ENCODE measurements at places on chromosomes 3 and 15.

- DNase-seq, result no peak
Observed at GRCh38 chr15:56394909-56395308, 29.7 kb downstream of the TEX9 start.

GRCh38 chr3:6601374-6601773 is 259.5 kb upstream of the GRM7 start:
- DNase-seq, result no peak

- DNase-seq, result no peak
Observed at GRCh38 chr15:51160484-51160883, 65.8 kb upstream of the TNFAIP8L3 start.

DNA sequence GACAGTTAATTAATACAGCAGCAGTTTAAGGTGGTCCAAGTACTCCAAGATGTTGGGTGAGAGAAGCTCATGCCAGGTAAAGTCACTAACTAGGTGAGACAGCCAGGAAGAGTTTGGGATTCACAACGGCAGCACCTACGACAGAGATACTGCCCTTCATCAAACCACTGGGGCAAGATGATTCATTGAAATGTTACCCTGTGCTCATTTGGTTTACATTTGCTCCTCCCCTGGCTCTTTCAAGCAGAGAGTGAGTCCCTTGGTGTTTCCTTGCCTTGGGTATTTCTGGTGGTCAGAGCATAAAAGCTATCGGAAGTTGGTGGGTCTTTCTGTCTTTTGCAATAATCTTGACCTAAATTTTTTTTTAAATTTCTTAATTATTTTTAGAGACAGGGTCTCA is 19.9 kb upstream of the PDE8A start:
- no peak for DNase-seq

- no peak for DNase-seq
Observed at GRCh38 chr3:42605546-42606173, 5.2 kb downstream of the NKTR start.

DNA sequence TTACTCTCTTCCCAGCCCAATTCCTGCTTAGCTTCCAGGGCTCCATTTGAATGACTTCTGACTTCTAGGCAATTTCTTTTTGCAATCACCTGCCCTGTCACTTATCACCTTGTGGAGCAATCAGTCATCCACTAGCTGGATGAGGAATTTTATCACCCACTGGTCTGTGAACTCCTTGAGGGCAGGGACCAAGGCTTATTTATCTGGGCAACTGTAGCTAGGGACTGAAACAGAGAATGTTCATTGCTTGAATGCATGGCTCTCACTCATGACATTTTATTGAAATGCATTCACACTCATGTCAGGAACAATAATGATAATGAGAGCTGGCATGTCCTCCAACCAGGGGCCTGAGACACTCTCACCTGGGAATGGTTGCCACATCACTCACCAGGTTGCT is 15.5 kb downstream of the TNFAIP8L3 start:
- no peak for DNase-seq

DNA sequence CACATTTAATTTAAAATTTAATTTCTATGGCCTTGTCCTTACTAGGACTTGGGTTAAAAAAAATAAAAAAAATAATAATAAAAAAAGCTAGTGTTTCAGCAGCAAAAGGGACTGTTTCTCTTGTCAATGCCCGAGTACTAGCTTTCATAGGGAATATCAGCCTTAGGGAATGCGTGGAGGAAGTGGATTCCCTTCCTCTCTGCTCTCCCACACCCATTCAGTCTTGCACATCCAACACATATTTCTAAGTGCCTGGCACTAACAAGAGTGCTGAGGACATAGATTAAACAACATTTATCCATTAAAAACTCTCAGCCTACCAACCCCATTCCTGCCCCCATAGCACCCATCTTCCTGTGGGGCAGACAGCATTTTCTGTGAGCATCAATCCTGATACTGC is 6.2 kb downstream of the ZNF385D start:
- no peak for DNase-seq

- DNase-seq, result no peak
Observed at GRCh38 chr3:60015032-60015705, 965.3 kb upstream of the CFAP20DC start.

GRCh38 chr3:29802057-29802456 is 521.2 kb downstream of the RBMS3 start:
- no peak for DNase-seq

- DNase-seq, result no peak
Observed at GRCh38 chr3:100976611-100977010, 16.6 kb downstream of the ABI3BP start.

- no peak for DNase-seq
Observed at GRCh38 chr3:143445118-143445517, 325.5 kb downstream of the CHST2 start.

DNA sequence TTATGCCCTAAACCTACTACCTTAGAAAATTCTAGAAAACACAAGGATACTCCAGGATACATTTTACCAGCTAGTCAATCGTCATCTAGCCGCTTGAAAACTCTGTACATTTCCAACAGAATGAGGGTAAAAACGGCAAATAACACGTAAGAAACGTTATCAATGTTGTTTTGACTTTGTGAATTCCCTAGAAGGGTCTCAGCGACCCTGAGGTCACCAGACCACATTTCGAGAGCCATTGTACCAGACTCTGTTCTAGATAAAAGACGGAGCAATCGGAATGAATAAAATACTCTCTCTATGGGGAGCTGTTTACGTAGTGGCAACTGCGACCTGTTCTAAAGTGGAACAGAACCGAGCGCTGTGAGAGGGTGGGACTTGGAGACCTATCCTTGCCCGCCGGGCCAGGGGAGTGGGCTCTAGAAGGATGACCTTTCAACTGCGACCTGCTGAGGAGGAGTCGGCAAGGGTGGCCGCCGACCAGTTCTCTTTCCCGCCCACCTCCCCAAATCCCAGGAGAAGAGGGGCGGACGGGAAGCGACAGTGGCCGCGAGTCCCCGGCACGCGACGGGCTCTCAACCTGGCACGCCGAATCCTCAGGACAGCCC is 778 bp upstream of the AP4E1 start:
- peak; percentile 53 for DNase-seq

DNA sequence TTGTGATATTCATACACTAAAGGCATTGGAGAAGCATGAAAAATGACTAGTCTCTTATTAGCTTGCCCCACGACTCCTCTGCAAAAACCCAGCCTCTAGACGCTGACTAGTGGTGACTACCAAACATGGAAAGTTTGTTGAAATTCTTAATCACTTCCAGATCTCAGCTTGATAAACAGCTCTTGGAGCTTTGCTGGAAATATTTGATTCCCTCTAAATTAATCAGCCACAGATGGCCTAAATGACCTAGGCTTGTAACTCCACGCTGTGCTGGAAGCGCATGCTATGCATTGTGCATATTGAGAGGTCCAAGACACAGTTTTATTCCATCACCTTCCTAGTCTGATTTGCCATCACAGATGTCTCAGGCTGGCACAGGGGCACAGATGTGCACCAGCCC is 244.7 kb upstream of the ST8SIA2 start:
- DNase-seq, result no peak
